ENCODE measurements at places on chromosomes 3 and 15.

DNA sequence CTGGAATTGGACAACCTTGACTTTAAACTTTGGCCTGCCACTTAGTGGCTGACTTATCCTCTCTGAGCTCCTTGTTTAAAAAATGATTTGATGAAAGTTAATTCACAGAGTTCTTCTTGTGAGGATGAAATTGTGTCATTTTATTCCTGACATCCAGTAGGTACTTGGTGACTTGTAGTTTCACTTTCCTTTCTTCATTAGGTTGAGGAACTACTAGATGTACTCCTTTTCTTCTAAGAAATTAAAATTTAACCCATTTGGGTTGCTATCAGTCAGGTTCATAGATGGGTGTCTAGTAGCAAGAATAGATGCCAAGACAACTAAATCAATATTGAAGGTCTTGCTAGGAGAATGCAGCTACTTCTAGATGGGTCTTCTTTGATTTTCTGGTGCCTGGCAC, 5.2 kb downstream of the NR1D2 start:
- DNase-seq = no peak

DNA sequence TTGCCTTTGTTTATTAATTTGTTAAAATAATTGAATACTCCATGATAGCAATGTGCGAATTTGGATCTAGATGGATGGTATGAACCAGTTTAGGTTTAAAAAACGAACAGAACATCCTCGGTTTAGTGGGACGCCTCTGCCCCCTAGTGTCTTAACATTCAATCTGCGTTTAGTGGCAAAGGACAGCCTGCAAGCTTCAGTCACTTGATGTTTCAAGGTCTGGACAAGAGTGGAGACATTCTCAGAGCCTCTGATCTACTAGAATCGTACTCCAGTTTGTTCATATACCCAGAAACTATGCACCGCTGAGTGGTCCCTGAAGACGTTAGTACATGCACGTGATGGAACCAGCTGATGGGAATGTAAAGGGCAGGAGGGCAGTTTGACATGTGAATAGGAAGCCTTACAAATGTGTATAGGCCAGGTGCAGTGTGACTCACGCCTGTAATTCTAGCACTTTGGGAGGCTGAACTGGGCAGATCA, 17.8 kb upstream of the ATP13A4 start:
- DNase-seq = peak; percentile 82

- peak; percentile 64 for DNase-seq
Measured at GRCh38 chr15:66253418-66254088, at the start of gene MEGF11. TSS of gene MEGF11 (minus strand) at chr15:66253750. CDS start at chr15:66128403, 125,347 bp downstream.

GRCh38 chr3:48338635-48339034, 5.2 kb upstream of the SPINK8 start:
- no peak for DNase-seq

- DNase-seq = no peak
Measured at GRCh38 chr3:105253225-105253624, 113.5 kb upstream of the ALCAM start.

- DNase-seq = no peak
Measured at GRCh38 chr15:79602731-79603130, 170.6 kb downstream of the MINAR1 start.

GRCh38 chr15:40150163-40150925, 10.5 kb upstream of the BUB1B start:
- DNase-seq = peak; percentile 57

DNA sequence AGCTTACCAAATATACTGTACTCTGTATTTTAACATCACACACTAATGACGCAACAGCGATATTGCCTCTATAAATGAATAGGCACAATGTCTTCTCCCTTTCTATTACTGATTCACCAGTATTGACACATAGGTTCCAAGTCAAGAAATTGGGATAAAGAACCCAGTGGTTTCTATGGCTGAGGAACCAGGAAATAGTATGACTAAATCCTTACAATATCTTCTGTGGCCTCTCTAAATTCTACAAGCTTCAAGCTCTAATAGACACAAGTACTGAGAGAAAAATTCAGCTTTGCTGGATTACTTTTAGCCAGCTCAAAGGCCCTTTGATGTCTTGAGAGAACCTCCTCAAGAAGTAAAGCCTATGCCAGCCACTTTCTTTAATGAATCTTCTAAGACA, 162.5 kb downstream of the DPH6 start:
- no peak for DNase-seq

DNA sequence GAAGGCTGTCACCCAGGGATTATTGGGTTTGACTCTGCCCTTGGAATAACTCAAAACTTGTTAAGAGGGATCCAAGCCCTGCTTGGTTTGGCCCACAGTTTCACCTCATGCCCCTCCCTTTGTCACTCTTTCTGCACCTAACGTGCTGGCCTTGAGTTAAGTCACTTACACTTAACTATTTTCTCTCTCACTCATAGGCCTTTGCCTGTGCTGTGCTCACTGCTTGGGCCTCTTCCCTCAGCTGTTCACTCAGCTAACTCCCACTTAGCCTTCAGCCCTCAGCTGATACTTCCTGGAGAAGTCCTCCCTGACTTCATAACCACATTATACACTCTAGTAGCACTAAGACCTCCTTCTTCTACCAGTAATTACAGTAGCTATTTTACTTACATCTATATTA, 133.3 kb downstream of the CMSS1 start:
- no peak for DNase-seq

DNA sequence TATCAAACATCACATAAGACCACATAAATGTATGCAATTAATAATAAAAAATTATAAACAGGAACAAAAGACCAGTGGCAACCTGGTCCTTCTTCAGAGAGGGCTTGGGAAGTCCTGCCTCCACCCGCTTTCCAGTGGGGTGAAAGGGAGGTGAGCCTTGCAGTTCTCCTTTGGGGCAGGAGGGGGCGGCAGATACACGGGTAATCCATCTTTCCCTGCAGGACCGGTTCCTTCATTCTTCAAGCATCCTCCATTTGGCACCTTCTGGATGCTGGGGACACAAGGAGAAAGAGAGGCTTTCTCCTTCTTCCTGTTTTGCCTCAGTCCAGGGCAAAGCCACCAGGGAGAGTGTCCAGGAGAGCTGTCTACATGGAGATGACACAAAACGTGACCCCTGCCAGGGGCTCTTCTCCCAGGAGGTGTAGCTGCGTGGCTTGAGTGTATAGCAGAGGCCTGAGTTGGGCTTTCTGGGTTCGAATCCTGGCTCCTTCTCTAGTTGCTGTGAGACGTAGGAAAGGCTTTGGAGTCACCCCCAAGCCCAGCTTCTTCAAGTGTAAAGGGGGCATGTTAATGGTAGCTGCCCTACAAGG, 23.2 kb downstream of the RPLP1 start:
- peak; percentile 89 for DNase-seq

GRCh38 chr15:60752973-60753720, 274.2 kb upstream of the ICE2 start:
- DNase-seq = no peak

DNA sequence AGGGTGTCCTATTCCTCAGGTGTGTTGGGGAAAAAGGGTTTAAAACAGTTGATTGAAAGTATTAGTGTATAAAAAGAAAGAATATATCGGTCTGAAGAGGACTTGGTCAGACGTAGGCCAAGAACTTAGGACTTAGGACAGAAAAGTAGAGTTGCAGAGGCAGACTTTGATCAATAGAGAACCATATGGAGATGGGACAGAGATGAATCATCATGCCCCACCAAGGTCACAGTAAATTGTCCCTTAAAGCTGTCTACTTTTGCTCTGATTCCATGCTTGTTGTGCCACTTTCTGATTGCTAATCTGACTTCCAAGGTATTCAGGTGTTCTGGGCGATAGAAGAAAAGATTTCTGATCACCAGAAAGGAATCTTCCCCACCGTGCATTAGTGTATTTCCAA, 52.9 kb upstream of the ZDHHC23 start:
- DNase-seq = no peak

- DNase-seq = no peak
Measured at GRCh38 chr3:85851071-85851470, 892.3 kb downstream of the CADM2 start.

DNA sequence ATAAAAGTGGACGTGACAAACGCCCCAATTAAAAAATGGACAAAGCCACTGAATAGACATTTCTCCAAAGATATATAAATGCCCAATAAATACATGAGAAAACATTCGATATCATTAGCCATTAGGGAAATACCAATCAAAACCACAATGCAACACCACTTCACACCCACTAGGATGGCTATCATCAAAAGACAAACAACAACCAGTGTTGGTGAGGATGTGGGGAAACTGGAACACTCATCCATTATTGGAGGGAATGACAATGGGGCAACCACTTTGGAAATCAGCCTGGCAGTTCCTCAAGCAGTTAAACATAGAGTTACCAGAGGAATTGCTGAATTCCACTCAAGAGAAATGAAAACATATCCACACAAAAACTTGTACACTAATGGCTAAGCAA, 32.4 kb upstream of the FGD5 start:
- DNase-seq = no peak

DNA sequence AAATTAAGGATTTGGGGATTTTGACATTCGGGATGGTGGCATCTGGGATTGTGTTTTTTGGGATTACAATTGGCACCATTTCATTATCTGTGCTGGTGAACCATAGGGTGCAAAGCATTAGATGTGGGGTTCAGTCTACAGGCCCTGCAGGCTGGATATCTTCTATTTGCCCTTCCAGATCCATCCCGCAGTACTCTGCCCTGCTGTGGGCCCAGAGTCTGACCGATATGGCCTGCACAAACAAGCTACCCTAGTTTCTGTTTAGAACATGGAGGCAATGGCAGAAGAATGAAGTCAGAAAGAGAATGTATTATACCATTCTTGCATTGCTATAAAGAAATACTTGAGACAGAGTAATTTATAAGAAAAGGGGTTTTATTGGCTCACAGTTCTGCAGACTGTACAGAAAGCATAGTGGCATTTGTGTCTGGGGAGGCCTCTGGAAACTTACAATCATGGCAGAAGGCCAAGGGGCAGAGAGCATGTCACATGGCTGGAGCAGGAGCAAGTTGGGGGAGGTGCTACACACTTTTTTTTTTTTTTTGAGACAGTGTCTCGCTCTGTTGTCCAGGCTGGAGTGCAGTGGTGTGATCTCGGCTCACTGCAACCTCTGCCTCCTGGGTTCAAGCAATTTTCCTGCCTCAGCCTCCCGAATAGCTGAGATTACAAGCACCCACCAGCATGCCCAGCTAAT, 93.7 kb downstream of the NCEH1 start:
- DNase-seq = no peak

- peak; percentile 8 for DNase-seq
Measured at GRCh38 chr3:194967151-194968117, 281.8 kb downstream of the FAM43A start.

DNA sequence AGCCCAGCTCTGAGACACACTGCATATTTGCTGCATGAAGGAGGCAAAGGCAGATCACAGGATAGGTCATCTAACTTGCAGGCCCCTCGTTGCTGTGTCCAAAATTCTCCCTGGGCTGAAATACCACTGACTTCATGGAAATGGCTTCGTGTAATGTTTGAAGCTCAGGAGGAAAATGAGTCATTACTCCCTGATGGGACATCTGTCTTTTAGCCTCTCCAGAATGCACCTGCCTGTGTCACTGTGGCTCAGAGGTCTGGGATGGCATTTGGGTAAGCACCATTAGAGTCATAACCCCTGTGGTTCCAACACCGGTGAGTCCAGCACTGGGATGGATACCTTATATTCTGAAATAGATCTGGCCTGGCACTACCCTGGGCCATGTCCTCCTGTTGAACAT, 51.5 kb downstream of the IL12A start:
- no peak for DNase-seq

DNA sequence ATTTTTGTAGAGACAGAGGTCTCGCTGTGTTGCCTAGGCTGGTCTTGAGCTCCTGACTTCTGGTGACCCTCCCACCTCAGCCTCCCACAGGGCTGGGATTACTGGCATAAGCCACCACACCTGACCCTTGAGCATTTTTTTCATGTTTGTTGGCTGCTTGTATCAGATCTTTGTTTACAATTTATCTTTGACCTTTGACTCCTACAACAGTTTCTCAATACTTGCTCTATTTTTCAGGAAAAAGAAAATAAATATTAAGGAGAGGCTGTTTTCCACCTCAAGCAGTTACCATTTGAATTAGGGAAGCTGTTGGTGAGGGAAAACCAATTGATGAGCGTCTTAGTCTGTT, 44.5 kb downstream of the LIMD1 start:
- no peak for DNase-seq

GRCh38 chr15:33699691-33700447, 268.4 kb upstream of the CHRM5 start:
- DNase-seq = no peak

GRCh38 chr3:7423036-7423435, 562.1 kb downstream of the GRM7 start:
- no peak for DNase-seq

DNA sequence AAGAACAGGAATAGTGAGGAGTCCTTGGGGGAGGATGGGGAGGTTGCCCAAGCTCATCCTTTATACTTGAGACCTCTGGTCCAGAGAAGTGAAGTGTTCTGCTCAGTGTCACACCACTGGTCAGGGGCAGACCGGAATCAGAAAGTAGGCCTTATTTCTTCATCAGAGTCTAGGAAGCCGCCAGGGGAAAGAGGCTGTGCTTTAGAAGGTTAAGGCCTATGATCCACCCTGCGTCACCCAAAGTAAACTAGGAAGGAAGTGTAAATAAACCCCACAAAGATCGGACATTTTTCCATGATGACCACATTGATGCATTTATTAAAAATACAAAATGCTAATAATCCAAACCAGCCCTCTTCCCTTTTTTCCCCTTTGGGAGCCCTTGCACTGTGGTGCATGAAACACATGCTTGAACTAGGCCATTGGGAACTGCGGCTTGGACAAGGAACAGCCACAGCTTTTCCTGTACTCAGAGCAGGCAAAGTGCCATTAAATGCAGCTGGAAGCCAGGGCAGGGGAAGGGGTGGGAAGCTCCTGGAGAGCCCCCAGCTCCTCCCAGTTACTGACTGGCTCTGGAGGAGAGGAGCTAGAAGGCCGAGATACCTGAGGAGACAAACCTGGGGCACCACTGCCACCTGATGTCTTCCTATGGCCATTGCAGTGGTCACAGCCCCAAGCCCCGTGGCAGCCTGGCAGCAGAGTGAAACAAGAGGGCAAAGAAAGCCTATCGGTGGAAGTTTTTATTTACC, 37.0 kb downstream of the CDC25A start:
- DNase-seq = peak; percentile 84

DNA sequence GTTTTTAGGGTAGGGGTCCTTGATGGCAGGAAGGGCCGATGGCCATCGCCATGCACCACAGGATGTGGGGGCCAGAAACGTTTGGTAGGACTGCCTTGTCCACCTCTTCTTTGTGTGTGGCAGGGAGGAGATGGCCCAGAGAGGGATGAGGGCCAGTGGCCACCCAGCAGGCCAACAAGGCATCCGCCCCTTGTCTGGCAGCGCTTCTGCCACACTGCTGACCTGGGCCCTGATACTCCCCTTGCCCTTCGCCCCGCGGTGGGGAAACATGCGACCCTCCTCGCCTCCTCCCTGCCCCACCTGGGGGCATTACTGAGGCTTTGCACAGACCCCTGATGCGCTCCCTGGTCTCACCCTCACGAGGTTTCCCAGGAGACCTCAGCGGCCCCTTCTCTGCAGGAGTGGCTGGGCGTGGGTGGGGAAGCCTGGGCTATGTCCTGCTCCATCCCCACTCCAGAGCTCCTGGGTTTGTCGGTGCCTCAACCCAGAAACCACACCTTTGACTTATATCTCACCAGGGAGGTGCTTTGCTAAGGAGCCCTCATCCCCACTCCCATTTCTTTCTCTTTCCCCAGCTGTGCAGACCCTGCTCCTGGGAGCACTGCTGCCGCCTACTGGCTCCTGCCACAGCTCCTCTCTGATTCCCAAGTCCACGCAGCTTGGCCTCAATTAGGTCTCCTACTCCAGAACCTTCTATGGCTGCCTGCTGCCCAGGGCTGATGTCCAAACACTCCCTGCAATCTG, 38.7 kb downstream of the FEM1B start:
- no peak for DNase-seq

- DNase-seq = no peak
Measured at GRCh38 chr3:143412084-143412483, 292.5 kb downstream of the CHST2 start.

- no peak for DNase-seq
Measured at GRCh38 chr3:159978353-159978752, 10.3 kb upstream of the IL12A start.
